ENCODE measurements at places on chromosomes 3 and 15.
A peak's percentile ranks its signal among the peaks of the same experiment; 100 is the strongest.

- no peak for DNase-seq
Observed at GRCh38 chr3:154656486-154656885, 226.5 kb upstream of the GPR149 start.

- DNase-seq: no peak
Observed at GRCh38 chr15:46946953-46947352, 770.4 kb upstream of the SEMA6D start.

DNA sequence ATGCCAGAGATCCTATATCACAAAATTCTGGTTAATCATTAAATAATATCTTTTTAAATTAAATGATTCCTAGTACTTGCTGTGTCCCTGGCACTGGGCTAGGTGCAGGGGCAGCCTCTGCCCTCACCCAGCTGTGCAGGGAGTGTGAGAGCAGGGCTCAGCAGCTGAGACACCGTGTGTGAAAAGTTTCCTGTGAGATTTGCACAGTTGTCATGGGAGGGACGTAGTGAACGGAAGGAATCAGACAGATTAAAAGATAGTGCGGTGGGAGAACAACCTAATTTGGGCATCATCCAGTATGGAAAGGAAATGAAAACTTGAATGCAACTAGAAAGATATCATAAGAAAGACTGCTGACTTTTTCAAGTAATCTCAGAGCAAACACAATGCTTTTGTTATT lies 204.1 kb downstream of the SSR3 start:
- no peak for DNase-seq

DNA sequence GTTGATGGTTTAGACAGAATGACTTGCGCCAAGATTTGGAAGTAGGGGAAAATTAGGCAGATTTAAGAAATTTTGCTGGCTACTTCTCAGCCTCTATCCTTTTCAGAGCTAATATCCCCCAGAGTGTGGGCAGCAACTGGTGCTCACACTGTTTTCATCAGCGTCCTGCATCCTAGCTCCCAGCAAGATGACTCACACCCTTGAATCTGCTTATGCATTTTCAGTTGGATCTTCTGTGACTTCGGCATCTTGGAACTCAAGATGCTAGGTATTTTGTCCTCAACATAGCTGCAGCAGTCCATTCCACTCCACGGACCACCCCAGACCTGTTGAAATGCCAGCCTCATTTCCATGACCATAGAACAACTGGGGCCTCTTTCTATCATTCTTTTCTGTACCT lies 336.1 kb upstream of the NR2F2 start:
- DNase-seq: peak; percentile 21

GRCh38 chr15:40843261-40843884 lies 475 bp upstream of the SPINT1 start:
- no peak for DNase-seq

GRCh38 chr15:26148156-26148860 lies 285.2 kb upstream of the ATP10A start:
- DNase-seq: no peak

- DNase-seq: no peak
Observed at GRCh38 chr3:151278230-151278629, at the start of gene P2RY14. Gene P2RY14 (minus strand): TSS chr3:151278542. CDS start chr3:151214316, 64,226 bp downstream.

- no peak for DNase-seq
Observed at GRCh38 chr15:69668963-69669362, 216.3 kb downstream of the RPLP1 start.

GRCh38 chr3:53175613-53176540 lies 14.9 kb downstream of the PRKCD start:
- no peak for DNase-seq

- peak; percentile 51 for DNase-seq
Observed at GRCh38 chr3:44584646-44585501, at the start of gene ZNF660. Gene ZNF660 (plus strand): TSS chr3:44584964. CDS start chr3:44594194, 9,230 bp downstream.

GRCh38 chr3:64343689-64344430 lies 118.6 kb upstream of the PRICKLE2 start:
- peak; percentile 48 for DNase-seq

- peak; percentile 12 for DNase-seq
Observed at GRCh38 chr15:39066677-39067076, 502.1 kb upstream of the RASGRP1 start.

- no peak for DNase-seq
Observed at GRCh38 chr3:77259694-77260093, 219.8 kb downstream of the ROBO2 start.

DNA sequence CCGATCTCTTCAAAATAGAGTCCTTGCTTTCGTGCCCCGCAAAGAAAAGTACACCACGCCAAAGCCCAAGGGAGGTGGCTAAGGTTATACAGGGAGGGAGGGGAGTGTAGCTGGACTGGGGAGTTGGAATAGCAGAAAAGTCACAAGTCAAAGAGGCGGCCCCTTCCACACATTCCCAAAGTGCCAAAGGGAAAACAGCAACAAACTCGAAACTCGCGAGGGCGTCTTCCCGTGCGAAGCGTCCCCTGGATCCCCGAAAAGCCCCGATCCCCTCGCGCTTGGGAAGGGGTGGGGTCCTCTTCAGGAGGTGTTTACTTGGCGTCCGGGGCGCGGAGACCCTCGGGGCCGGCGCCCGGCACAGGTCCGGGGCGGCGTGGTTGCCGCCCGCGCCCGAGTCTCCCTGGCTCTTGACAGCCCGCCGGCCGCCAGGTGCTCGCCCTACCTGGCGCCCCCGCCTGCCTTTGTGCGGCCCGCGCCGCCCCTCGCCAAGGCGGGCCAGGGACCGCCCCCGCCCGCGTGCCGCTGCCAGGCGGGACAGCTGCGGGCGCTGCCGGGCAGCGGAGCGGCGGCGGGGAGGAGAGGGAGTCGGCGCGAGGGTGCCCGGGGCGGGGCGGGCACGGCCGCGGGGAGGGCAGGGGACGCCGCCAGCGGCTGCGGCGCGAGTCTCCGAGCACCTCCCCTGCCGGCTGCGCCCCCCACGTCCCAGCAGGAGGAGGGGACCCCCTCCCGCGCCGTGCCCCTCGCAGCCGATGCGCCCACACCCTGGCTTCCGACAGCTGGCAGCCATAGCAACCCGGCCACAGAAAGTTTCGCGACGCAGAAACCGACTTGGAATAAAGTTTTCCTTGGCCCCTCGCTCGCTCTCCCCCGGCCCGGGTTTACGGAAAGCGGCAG lies 966 bp downstream of the MYO1E start:
- no peak for DNase-seq

DNA sequence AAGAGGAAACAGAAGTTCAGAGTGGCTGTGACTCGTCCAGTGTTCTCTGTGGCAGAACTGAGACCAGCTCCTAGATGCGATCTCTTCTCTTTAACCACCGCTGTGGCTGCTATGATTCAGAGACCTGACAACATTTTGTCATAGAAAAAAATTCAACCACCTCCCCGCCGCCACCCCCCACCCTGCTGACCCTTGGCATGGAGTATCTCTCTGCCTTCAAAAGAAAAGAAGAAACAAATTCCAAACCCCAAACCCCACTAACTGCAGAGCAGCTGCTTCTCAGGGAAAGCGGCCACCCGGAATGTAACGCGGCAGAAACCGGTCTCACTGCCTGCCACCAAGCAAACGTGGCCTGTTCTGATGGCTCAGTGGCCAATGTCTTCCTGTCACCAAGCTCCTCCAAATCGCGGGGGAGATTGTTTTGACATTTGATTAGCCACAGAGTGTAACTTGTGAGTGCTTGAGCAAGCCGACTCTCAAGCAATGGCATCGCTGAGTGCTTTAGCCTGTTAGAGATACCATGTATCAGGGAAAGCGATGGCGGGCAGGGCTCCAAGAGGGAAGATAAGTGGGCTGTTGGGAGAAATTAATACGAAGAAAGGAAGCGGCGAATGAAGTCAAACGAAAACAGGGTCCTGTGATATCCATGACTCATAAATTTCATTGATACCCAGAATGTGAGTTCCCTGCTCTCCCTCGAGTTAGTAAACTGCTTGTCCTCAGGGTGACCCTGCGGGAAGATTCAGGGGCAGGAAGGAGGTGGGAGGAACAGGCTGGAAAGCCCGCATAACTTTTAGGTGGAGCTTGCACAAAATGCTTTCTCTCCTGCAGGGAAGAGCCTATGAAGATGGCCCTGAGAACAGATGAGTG lies 44.8 kb upstream of the TLE3 start:
- no peak for DNase-seq

GRCh38 chr15:38005953-38006808 lies 71.7 kb downstream of the TMCO5A start:
- peak; percentile 14 for DNase-seq

DNA sequence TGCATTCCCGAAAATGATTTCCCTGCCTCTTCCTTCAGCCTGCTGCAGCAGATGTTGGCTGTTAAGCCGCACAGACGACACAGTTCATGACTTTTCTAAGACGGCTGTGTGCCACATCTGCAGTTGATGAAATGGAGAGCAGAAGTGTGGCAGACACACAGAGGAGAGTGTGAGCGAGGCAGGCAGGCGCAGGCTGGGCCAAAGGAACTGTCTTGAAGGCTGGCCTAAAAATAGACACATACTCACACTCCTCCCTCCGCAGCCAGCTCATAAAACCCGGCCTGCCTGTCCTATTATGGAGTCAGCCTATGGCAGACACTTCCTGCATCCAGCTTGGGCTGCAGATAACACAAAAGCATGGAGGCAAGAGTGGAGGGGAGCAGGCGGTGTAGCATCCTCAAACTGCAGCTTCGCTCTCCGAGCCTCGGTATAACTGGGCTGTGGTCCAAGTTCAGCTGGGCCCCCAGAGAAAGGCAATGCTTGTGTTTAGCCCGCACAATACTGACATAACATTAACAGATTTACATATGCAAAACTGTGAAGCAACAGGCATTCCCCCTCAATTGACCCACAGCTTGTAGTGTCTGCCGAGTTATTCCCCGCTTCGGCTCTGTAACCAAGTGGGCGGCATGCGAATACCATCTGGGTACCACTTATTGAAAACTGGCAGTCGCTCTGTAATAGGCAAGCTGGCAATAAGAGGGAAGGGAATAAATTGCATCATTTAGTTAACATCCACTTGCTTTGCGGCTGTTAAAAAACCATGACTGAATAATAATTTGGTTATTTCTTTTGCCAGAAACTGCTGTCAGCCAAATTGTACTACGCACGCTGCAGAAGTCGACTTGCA lies 40.8 kb downstream of the FOXP1 start:
- DNase-seq: peak; percentile 18

DNA sequence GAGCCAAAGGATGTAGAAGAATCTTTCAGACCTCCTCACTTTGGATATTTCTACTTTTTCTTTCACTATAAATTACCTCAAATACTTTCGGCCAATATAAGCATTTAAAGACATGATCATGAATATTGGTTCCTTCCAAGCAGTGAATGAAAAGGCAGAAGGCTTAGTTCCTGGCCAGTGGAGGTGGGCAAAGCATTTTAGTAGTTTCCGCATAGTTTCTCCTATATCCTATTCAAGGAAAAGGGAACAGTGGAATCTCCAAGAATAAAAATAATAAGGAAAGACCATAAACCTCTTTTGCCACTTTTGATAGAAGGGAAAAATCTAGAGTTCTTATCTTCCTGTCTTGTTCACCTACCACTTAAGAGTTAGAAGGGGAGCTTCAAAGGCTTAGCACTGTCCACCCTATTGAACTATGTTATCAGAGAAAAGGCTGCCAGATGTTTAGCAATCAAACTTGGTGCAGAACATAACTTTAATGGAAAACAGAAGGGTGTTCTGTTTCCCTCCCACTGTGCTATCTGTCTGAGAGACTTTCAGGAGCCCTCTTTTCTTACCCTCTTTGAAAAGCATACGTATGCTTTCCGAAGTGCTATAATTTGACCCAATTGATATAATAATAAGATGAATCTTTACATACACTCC lies 155.6 kb upstream of the DPH6 start:
- DNase-seq: no peak

- DNase-seq: peak; percentile 33
Observed at GRCh38 chr3:127073941-127074820, 91.3 kb downstream of the PLXNA1 start.

- DNase-seq: no peak
Observed at GRCh38 chr3:183699238-183699947, 1.8 kb downstream of the YEATS2 start.

GRCh38 chr3:172388412-172389078 lies 59.7 kb downstream of the GHSR start:
- DNase-seq: no peak

DNA sequence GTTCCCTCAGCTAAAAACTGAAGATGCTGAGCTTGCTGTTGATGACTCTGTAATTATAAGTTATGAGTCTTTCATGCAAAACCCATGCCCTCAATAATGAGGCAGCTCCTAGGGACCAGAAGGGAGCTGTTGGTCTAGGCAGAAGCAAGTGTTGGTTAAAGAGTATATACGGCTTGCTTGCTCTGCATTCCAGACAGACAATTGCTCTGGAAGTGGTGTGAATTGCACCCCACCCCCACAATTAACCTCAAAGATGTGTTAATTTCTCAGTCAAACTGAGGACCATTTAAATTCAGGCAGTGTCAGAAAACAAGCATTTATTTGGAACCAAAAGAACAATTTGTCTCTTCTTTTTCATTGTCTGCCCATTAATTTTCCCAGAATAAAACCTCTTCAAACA lies 163.5 kb upstream of the EOMES start:
- no peak for DNase-seq

DNA sequence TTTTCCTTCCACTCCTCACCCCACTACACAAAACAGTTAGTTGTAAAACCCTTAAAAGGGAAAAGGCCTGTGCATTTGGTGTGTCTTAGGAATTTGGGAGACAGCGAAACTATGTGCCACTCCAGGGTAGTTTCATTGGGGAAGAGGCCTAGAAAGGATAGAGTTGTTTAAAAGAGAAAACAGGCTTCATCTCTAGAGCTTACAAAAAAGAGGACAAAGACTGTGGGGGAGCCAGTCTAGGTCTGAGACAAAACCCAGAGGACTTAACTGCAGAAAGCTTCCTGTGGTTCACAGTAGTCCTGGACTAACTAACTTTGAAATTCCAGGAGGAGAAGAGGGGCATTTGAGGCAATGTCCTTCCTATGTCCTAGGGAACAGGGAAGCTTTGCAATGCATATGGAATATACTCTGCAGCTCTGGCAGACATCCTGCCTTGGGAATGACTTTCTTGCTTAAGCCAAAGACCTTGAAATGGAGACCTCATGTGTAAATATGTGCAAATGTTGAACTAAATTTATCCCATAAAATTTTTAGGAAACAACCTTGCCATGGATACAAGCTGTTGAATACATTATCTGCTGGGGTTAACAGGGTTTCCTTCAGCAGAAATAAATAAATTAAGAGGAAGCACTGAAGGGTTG lies 159.4 kb downstream of the LSAMP start:
- no peak for DNase-seq

GRCh38 chr3:87550892-87551291 lies 274.5 kb upstream of the POU1F1 start:
- DNase-seq: no peak

- no peak for DNase-seq
Observed at GRCh38 chr3:129462361-129462968, 22.4 kb downstream of the IFT122 start.

GRCh38 chr3:146532406-146532805 lies 12.0 kb downstream of the PLSCR1 start:
- no peak for DNase-seq
